ENCODE measurements at places on chromosomes 11 and 22.
A peak's percentile ranks its signal among the peaks of the same experiment; 100 is the strongest.

GRCh38 chr11:69726019-69726418 lies 22.2 kb upstream of the FGF19 start:
- DNase-seq = no peak

- DNase-seq = no peak
These were observed 541 bp downstream of the MICAL2 start for GRCh38 chr11:12110714-12111548.

- DNase-seq = no peak
These were observed 35.5 kb upstream of the SLC22A24 start for GRCh38 chr11:63179432-63180041.

GRCh38 chr11:62535802-62536201 lies 10.8 kb downstream of the AHNAK start:
- no peak for DNase-seq

- no peak for DNase-seq
These were observed 127.2 kb downstream of the ST3GAL4 start for GRCh38 chr11:126482586-126483108.

DNA sequence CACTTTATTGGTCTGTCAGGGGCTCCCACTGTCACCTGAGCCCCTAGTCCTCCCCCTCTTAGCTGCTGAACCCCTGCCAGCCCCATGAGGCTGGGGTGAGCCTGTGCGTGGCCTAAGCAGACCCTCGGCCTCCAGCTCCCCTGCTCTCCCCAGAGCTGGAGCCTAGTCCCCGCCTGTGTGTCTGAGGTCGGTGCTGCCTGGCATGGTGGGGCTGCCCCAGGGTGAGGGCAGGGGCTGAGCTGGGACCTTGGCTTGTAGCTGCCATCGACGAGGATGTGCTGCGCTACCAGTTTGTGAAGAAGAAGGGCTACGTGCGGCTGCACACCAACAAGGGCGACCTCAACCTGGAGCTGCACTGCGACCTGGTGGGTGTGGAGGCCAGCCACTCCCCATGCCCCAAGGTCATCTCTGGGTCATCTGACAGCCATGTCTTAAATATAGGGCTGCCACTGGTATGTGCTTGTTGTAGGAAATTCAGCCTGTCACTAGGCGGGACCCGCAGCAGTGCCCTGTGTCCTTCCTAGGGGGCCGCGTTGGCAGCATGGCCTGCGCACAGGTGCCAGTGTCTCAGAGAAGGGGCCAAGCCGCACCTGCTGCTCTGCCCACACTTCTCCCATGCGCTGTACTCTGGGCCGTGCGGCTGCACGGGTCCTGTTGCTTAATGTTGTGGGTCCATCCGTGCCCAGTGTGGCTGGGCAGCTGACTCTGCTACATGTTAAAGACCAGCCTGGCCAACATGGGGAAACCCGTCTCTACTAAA lies 21.0 kb downstream of the PPIL2 start:
- no peak for DNase-seq

DNA sequence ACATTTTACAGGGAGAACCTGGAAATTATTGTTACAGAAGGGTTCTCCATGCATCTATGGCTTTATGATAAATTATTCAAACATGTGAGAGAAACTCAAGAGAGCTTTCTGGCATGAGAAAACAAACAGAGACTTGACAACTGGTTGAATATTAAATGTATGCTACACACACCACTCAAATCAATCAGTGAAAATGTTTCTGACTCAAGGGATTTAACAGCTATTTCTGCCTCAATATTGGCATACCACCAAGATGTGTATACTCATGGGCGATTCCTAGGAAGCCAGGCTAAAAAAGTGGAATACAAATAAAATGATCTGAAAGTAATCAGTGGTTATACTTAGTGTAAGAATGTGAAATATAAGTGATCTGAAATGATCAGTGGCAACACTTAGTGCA lies 15.8 kb upstream of the OR51T1 start:
- DNase-seq = no peak

- no peak for DNase-seq
These were observed at the start of gene MFNG for GRCh38 chr22:37486224-37486845. TSS of gene MFNG (minus strand) at chr22:37486384. CDS start at chr22:37486177, 207 bp downstream.

- no peak for DNase-seq
These were observed 431.9 kb downstream of the MIAT start for GRCh38 chr22:27089264-27089663.

DNA sequence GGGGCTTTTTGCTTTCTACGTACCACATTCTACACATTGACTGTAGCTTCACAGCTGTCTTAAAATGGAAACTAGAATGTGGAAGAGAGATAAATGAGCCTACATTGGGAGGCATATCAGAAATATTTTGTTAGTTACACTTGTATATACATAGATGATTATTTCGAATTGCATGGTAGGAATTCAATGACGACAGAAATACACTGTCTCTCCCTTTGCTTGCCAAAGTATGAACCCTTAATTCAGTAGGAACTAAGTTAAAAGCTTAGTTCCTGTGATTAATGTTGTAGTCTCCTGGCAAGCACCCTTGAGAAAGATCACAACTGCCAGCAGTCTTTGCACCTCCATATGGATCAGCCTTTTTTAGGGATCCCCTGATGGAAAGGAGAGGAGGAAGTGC lies 10.1 kb downstream of the C11orf87 start:
- DNase-seq = no peak

DNA sequence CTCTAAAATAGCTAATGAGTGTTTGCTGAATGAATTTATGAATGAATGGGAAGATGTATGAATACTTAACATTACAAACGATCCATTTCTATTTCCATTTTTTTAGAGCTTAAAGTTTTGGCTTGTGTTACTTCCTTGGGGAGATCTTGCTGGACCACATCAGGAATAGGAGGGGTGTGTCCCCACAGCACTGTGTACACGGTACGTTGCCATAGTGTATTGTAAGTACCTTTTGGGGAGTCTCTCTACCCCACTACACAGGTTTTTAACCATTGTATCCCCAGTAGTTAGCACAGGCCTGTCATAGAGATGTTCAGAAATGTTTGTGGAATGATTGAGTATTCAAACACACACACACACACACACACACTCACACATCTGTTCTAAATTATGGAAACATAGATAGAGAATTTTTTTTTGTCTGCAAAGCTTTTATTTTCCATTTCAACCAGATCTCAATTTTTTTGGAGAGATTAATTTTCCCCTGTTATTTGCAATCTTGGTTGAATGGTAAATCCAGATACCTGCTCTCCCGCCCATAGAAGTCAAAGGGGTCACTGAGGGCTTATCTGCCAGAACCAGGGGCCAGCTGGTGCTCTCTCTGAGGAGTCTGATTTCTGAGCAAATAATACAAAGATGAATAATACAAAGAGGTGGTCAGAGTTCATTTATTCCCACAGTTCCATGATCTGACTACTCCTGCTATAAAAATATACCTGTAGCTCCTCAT lies 471.0 kb downstream of the INSC start:
- DNase-seq = no peak

DNA sequence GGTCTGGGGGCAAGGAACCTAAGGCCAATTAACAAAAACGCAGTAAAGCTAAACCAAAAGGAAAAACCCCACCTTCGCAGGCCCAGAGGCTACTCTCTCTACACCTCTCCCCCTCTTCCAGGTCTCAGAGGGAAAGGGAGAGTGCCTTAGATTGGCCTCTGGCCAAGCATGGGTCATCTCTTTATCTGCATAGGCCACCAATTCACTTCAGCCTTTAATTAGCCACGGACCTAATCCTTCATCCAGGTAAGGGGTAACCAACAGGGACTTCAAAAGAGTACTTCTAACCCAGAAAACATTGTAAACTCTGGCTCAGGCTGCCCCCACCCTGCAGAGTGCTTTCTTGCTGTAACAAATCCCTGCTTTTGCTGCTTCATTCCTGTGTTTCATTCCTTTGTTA lies 9.4 kb downstream of the VSTM5 start:
- no peak for DNase-seq

DNA sequence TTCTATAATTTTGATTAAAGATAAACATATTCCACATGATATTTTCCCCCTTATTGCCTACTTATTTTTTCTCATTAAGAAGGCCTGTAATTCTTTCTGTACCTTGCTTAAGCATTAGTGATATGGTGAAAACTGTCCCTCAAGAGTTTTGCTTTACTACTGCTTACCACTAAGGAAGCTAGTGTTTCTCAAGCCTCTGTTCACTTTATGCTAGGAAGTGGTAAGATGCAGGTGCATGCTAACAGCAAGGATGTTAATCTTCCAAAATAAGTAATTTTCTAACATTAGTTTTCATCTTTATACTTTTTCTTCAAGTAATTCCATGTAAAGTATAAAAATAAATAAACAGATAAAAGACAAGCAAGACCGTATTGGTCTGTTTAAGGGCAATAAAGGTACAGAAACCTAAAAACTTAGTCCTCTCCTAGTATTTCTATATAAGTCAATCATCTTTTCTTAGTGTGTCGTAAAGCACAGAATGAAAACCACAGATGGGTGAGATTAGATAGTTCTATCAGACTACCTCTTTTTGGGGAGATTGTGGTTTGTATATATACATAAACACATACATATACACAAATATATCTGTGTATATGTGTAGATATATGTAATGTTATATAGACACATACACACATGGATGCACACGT lies 731.0 kb upstream of the CNTN5 start:
- DNase-seq = no peak

DNA sequence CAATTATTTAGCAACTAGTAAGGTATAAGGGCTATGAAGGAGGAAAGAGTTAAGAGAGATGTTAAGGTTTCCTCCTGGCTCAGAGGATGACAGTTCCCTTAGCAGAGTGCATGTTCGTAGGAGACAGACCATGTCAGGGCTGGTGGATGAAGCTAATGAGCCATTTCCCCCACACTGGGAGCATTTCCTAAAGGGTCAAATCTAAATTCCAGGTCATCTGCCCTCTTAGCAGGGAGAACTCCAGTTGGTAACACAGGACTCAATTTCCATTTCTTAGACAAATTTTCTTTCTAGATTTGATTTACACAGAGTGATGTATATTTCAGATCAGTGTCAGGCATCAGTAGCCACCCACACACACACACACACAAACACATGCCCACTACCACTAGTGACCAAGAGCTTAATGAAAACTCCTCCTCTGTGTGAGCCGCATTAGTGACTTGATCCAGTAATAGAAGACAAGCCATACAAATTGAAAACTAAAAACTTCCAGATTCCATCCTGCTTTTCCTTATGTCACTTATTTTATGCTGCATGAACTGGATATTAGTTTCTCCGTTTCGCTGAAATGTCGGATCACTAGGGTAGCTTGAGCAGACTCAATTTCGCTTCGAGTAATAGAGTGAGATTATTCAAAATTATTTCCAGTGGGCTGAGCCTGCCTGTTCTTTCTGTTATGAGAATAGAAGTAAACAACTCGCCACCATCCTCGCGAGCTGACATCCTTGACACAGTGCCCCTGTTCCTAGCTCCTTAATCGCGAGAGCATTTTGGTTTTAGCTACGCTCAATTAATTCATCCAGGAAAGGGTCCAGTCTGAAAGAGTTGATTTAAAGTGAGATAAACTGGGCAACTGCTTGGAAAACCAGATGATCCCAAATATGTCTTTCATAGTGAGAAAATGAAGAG lies 582.6 kb downstream of the SOX6 start:
- DNase-seq = no peak

- no peak for DNase-seq
These were observed 31.2 kb upstream of the SNX19 start for GRCh38 chr11:130947481-130947880.

DNA sequence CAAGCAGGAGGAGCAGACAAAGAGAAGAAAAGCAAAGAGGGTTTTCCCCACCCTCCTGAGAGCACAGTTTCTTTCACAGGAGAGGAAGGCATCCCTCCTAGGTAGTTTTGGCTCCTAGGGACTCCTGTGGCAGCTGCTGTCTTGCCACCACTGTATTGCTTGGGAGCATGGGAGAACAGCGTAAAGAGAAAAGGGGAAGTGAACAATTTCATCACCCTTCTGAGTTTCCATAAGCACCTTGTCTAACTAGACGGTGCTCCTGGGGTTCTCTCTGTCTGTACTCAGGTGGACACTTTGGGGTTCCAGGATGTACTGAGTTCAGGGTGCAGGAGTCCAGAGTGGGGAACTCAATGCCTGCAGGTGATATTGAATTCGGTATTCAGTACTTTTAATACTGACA lies 1430.5 kb downstream of the TBC1D22A start:
- no peak for DNase-seq

GRCh38 chr11:69801513-69802335 lies 17.5 kb downstream of the FGF3 start:
- no peak for DNase-seq

GRCh38 chr11:112051768-112052167 lies 22.0 kb downstream of the PIH1D2 start:
- no peak for DNase-seq

DNA sequence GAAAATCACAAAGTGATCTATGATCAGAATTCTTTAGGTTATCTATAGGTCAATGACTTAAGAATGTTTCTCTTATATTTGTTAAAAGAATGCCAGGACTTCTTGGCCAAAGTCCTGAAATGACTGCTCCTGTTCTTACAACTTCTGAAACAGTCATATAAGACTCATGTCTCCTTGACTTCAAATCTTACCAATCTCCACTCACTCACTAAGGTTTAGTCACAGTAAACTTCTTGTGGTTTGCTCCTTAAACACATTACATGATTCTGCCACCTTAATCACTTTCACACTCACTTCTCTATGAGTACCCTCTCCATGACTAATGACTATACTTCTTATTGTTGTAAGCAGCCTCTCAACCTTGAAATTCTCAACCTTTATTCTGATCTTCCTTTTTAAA lies 648.7 kb upstream of the CCDC179 start:
- peak; percentile 41 for DNase-seq

DNA sequence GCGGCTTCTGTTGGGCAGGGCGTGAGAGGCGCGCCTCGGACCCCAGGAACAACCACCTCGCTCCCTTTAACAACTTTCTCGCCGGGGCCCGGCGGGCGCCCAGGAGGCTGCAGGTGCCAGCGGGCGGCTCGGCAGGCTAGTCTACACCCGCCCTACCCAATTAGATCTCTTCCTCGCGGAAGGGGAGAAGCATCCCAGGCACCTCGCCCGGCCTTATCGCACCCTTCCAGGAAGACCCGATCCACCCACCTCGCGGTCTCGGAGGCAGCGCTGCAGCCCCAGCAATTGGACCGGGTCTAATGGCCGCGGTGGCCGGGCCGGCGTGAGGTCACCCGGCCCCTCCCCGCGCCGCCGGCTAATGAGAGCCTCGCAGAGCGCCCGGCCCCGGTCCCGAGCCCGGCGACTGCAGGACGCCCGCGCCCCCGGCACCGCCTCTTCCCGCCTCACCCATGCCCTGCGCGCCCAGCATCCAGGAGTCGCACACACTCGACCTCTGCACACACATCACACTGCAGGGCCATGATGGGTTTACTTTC lies at the start of gene PLAAT3:
PLAAT3 (minus strand) TSS at position 298 of the 536 bp plus-strand sequence. CDS start 419 bp downstream, outside the sequence.
- no peak for DNase-seq

DNA sequence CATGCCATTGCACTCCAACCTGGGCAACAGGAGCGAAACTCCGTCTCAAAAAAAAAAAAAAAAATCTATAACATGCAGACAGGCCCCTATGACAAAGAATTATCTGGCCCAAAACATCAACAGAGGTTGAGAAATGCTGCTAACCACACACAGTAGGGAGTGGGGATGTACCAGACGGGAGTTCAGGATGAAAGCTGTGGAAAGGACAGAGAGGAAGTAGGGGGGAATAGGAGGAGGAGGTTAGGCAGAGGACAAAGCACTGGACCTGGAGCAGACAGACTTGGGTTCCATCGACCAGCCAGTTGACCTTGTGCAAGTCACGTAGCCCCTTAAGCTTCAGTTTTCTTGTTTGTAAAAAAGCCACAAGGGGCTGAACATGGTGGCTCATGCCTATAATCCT lies 12.5 kb downstream of the LRP4 start:
- DNase-seq = no peak

GRCh38 chr11:46827995-46828394 lies 18.1 kb downstream of the CKAP5 start:
- DNase-seq = no peak

All from AG04450 (cell line).